ENCODE measurements at places on chromosomes 11 and 22.
A peak's percentile ranks its signal among the peaks of the same experiment; 100 is the strongest.

DNA sequence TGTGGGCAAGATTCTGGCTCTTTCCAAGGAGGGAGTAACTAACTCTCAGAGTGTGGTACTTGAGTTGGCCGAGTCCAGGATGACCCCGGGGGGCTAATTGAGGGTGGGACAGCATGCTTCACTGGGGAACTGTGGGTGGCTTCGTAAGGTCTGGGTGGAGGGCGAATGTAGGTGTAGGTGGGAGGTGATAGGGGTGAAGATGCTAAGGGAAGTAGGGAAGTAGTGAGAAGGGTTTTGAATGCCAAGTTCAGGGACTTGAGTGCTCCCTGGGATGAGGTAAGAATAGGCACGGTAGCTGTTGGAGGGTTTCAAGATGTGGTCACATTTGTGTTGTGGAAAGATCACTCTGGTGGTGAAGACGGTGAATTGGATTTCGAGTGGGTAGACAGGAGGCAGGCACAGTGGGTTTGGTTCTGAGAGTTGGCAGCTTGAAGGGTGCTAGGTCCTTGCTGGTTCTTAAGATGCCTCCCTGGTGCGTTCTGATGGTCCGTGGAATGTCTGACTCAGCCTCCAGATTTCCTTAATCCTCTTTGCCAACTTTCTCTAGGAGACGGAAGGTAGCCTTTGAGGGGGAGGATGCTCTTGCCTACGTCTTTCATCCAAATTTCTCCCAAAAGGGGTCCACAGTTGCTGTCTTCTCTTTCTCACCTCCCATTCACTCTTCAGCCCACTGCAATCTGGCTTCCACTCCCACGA is 2.5 kb upstream of the DNAL4 start:
- DNase-seq, result no peak

DNA sequence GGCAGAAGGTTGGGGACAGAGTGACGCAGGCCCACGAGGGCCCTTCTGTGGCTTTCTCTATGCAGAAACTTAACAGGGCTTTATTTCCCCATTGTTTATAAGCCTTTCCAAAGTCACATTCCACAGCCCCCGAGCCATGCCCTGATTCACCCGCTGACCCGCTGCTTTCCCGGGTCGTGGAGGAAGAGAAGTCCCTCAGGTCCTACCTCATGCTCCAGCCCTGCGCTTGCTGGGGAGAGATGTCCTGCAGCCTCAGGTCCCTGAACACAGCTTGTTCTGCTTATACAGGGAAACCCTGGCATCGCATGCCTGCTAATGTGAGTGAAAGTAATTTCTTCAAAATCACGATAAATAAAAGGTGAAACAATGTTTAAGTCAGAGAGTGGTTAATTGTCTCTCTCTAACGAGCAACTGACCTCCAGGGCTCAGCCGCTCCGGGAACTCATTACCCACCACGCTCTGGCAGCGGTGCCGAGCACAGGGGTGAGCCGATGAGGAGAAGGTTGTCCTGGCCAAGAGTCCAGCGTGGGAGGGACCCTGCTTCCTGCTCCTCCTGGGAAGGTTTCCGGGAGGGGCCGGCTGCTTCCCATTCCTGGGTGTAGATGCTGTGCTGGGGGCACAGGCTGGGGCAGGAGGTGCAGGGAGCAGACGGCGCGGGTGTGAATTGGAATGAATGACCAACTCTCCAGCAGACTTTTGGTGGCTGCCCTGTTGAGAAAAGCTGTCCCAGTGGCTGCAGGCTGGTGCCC is 595.2 kb downstream of the BRD1 start:
- no peak for DNase-seq

DNA sequence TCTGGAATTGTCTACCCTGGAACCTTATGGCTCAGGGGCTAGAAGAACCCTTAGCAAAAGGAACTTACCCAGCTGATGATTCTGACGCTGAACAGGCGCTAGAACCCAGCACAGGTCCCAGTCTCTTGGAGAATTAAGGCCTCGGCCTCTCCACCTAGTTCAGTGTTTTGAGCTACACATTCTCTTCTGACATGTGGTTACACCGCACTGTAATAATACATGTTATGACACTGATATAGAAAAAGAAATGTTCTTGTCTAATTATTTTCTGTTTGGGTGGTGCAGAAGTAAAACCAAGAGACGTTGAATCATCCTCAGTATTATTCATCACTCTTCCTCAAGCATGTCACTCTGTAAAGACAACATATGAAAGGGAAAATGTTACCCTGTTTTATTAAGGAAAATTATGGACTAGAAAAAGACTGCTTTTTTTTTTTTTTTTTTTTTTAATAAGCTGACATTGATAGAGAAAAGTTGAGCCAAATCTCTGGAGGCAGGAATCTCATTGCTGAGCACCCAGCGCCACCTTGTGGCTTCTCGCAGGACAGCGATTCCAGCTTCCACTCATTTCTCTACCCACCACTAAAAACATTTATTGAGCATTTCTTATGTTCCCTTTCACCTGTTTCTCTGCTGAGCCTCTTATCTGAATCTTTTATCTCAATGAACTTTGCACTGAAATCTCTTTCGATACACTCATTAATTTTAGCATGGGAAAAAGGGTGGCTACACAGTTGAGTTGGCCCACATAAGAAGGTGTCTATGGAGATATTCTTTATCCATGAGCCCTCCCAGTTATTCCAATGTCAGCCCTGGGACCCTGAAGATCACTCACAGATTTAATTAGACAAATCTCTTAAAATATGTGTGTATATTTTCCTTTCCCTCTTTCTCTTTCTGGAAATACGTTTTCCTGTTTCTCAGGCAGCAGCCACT is 12.6 kb upstream of the APLNR start:
- no peak for DNase-seq

- DNase-seq, result no peak
Measured at GRCh38 chr11:85953491-85954143, 98.4 kb downstream of the CCDC83 start.

GRCh38 chr11:92638678-92639077 is 330.8 kb upstream of the MTNR1B start:
- no peak for DNase-seq

- DNase-seq, result no peak
Measured at GRCh38 chr22:29310065-29310862, 3.8 kb downstream of the GAS2L1 start.

DNA sequence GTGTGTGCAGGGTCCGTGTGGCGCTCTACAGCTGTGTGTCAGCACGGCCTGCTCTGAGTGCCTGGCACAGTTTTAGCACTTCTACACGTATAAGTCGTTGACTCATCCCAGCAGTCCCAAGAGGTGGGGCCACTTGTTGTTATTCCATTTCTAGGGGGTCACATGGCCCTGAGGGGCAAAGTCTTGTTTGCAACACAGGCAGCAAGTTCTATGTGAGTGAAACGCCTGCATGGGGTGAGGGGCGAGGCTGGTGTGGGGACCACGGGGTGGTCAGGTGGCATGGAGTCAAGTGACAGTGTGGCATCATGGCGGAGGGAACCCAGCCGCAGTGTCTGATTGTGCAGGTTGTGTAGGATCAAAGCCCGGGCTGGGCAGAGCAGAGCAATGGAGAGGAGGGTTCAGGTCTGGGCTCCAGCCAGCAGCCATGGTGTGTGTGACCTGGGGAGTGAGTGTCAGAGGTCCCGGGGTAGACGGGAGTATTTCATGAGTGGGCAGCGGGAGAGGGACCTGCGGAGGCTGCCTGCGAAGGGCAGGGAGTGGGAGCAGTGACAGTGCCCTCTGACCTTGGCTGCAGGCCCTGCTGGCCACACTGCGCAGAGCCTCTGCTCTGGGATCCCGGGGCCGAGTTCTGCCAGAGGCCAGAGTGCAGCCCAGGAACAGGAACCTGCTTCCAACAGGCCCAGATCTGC is 27.9 kb downstream of the SHANK3 start:
- DNase-seq, result no peak

DNA sequence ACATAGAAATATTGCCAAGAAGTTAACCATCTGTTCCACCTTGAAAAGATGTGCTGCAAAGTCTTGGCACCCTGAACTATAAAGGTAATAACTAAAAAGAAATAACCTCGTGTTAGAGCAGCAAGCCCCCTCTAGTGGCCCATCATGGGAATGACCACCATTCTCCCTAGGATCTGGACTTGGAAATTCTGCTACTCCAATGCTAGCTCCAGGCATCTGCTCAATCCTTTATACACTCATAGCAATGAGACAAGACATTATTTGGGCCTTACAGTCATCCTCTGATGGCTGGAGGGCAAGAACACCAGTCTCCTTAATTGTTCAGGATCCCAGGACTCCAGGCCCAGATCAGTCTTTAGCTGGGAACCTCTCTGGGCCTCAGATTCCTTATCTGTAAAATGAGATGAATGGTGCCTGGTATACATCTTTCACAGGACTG is 76.0 kb downstream of the CWC15 start:
- no peak for DNase-seq

DNA sequence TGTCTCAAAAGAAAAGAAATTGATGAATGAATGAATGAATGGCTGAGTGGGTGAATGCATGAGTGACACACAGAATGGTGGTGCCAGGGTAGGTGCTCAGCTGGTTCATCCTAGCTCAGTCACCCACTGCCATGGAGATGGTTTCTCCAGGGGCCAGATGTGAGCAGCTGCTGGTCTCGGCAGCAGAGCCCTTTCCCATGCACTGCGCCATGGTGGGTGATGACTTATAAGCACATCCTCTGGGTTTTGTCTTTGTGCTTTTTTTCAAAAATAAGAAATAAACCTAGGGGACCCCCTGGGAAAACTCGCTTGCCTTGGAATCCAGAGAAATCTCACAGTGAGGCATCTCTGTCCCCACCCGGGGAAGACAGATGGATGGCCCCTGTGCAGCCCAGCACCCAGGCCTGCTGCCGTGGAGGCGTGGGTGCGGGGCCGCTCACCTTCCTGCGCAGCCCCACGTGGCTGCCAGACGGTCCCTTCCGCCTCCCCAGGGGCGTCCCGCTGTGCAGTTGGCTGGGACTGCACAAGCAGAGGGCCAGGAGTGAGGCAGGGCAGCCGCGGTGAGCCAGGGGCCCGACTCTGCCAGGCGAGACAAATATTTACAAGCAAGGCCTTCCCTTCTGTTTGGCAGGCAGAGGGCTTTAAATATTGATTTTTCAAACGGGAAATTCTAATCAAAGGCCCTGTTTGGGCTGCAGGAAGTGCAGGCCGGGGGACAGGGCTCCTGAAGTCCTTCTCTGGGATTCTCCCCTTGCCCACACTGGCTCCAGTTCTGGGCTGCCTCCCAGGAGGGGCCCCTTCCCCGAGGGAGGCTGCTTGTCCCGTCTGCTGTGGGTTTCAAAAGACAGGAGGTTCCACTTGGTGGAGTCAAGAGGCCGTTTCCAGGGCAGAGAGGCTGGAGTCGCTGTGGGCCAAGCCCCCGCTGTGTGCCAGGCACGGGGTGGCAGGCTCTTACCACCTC is 24.3 kb downstream of the MPPED1 start:
- DNase-seq, result no peak

- DNase-seq, result no peak
Measured at GRCh38 chr11:26649884-26650283, 72.0 kb downstream of the SLC5A12 start.

- no peak for DNase-seq
Measured at GRCh38 chr11:121420398-121420797, 31.7 kb upstream of the SORL1 start.

DNA sequence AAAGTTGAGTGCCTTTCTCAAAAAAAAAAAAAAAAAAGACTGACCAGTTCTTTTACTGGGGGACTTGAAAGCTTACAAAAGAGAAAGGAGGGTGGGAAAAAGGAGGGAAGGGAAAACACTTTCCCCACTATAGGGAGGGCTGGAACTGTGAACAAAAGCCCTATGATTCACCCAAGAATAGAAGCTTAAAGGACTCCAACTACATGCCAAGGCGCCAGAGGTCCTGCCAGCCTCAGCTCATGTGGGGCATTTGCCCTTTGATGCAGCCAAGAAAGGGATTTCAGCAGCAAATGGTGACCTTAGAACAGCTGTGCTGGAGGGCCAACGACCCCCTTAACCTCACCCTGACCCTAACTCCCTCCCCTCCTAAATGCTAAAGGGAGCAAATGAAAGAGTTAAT is 160.0 kb downstream of the NTM start:
- DNase-seq, result no peak

GRCh38 chr11:12019866-12020416 is 11.5 kb upstream of the DKK3 start:
- DNase-seq, result no peak

DNA sequence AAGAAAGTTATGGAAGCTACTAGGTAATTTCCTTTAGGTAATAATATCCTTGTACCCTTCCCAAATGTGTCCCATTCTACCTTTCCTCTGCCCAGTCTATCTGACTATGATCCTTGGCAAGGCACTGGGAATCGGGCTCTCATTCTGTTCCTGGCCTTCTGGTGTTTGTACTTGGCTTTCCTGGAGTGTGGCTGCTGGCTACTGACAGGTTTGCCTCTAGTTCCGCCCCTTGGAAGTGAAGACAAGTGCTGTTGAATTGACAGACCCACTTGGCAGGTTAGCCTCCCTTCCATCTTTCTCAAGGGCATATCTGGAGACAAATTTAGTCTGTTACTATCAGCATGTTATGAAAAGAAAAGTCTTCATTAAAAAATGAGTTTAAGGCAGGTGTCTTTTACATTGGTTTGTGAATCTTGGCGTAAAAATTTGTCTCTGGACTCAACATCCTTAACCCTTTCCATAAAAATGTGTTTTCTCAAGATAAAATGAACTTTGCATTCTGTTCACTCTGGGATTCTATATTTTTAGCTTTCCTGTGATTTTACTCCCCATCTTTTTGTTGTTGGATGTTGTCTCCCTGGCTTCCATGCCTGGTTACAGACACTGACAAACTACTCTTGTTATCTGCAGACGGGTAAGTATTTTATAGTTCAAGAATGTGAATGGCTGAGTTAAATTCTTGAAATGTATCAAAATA is 287.4 kb upstream of the PDGFD start:
- peak; percentile 65 for DNase-seq

- no peak for DNase-seq
Measured at GRCh38 chr11:113595810-113596594, 110.1 kb downstream of the TMPRSS5 start.

GRCh38 chr22:39153220-39153717 is 789 bp upstream of the CBX7 start:
- DNase-seq, result no peak

DNA sequence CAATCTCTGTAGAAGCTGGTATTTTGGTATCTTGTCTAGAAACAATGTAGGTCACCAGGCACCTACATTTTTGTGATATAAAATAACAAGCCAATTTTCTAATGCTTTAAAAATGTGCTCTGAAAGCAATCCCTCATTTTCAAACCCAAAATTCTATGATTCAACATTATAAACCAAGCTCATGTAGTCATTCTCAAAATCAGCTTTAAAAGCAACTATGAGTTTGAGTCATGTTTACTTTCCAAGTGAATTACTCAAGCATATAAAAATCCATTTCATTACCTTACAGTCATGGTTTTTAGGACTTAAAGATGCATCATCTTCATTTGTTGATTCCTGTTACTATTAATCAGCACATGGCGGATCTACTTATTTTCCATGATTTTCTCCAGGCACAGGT is 216.4 kb downstream of the GRM5 start:
- no peak for DNase-seq

GRCh38 chr22:44860311-44860710 is 107.9 kb downstream of the ARHGAP8 start:
- no peak for DNase-seq

GRCh38 chr11:37811349-37811748 is 1213.3 kb upstream of the RAG2 start:
- no peak for DNase-seq

DNA sequence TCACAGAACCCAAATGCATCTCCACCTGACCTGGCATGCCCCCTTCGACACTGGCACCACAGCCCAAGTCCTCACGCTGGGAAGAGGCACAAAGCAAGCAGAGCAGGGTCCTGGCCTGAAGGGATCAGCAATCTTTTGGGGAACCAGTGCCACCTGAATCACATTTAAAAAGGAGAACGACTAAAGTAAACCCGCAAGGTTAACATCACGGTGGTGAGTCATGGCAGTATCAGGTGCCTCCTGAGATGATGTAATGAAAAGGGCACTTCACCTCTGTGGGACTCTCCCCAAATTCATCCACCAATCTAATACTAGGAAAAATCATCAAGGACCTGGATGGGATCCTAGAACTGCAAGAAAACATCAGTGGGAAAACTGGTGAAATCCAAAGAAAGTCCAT is 44.9 kb downstream of the PACSIN2 start:
- no peak for DNase-seq

Measured in cerebellar nuclear complex (tissue), 1 donor.